ENCODE measurements at places on chromosomes 3 and 15. TPM values are rescaled to one million over a fixed set of nuclear protein-coding genes. Genes with fewer than 3 reads are reported as not detected.

Gene CORO2B
- total RNA-seq, result not detected

Gene ATOSA
- 101 TPM for total RNA-seq

Gene GOLGA6B
- total RNA-seq, result not detected

Gene GOLGA8R
- total RNA-seq, result 2.0 TPM

Gene SLC24A5
- not detected for total RNA-seq

Gene SLC6A11
- not detected for total RNA-seq

Measured in T-helper 17 cell (primary cell).